D341Med (cell line): ENCODE measurements at places on chromosomes 5 and 9.

- no peak for DNase-seq
These were observed 32.5 kb downstream of the S1PR3 start for GRCh38 chr9:89023740-89024139.

DNA sequence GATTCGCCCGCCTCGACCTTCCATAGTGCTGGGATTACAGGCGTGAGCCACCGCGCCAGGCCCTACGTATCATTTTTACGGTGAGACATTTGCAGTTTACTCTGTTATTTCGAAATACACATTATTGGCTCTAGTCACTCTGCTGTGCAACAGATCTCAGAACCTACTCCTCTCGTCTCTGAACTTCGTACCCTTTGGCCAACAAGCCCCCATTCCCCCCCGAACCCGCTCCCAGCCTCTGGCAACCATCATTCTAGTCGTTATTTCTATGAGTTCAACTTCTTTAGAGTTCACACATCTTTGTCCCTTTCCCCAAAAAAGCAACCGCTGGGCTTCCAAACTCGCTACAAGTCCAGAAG, 735 bp downstream of the PTGR1 start:
- no peak for DNase-seq

- DNase-seq = peak; percentile 82
These were observed 73.2 kb upstream of the EPB41L4A start for GRCh38 chr5:112492291-112492690.

GRCh38 chr5:17217493-17218352, at the start of gene BASP1:
Gene BASP1, plus strand, starts transcription at chr5:17217631. Its CDS starts 57,586 bp downstream, at chr5:17275217.
- DNase-seq = peak; percentile 84

DNA sequence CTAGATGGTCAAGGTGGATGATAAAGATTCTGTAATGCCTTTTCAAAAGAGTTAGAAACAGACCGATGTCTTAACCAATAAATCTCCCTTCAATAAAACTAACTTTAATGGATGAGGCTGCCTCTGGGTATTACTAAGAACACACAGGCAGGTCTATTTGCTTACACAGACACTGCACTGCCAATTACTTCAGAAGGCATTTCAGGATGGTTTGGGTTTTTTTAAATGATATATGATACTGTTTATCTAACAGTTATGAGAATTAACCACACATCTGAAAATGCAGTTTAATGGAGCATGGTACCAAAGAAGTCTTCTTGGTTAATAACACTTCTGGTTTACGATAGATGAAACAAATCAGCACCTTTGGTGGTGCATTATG, 367.9 kb upstream of the GRAMD2B start:
- no peak for DNase-seq

DNA sequence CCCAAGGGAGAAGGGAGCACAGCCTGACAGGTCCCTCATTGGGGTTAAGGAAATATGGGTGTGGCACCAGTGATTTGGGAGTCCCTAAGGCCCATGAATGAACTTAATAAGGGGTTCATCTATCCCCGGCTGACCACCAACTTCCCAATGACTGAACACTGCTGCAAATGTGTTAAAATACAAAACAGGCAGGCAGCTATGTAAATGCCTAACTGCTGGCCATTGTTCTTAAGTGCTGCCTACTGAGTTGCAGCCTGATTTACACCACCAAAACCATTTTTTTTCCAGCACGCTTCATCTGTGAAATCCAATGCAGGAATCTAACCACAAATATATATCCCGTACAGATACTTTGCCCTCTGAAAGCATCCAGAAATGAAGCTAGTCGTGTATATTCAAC, 478.5 kb downstream of the PTPRD start:
- DNase-seq = no peak

DNA sequence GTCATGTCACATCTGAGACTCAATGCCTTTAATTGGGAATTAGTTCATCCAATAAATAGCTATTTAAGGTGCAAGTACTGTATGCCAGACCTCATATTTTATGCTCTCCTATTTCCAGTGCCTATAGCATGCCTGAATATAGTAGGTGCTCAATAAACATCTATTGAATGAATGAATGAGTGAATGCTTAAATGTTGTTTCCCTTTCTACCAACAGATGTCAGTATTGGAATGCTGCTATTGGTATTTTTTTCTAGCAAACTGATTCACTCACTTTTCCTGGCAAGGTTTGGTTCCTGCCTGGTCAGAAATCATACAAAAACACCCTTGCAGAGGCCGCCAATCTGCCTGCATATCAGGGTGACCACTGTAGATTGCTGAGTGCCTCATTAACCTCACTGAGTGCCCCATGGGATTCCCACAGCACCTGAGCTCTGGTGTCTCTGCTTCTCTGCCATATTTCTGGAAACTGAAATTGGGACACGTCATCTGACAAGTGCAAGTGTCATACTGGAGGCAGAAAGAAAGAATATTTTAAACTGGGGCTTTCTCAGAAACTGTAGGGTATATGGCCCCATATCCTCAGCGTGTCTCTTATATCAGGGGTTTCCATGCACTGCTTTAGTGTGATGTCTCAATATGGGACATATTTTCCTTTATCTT, 359.7 kb downstream of the TRIM32 start:
- DNase-seq = no peak

GRCh38 chr9:93674580-93675335, 98.4 kb downstream of the PHF2 start:
- peak; percentile 15 for DNase-seq

DNA sequence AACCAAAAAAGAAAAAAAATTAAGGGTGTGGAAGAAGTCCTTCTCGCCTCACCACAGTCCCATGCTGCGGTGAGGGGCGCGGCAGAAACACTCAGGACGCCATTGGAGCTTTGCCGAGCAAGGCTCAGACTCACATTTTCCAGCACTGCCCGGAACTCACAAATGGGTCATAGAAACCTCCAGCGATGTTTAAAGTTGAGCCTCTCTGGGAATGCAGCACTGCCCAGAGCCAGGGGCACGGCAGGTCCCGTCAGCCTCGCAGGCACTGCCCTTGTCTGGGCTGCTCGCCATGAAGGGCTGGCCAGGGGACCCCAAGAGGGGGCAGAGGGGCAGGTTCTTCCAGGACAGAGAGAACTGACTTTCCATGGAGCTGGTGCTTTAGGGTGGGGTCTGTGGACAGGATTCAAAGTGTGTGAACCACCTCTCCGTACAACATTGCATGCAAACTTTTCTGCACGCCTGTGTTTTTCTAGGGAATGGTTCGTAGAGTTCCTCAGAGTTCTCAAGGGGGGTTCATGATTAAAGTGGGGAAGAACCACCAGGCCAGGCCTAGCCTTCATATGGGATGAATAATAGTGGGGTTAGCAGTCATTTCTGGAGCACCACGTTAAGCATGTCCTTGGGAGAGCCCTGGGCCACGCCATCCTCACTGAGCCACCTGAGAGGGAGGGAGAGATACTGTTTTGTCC, 38.4 kb downstream of the PRRX2 start:
- no peak for DNase-seq

- no peak for DNase-seq
These were observed 122.6 kb upstream of the BASP1 start for GRCh38 chr5:17094830-17095229.

DNA sequence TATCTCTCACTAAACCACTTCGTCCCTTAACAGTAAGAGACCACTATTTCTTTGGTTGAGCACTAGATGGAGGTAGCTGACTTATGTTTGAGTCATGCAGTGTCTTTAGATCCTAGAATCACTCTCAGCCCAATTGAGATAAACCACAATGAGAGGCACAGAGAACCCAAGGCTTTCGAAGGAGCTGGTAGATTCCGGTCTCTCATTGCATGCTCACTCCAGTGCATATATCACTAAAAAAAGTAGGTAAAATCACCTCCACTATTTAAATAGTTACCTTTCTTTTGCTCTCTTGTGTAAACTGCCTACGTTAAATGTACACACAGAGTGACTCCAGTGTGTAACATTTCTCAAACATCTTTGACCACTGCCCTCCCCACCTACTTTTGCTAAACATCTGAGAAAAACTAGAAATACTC, 27.6 kb downstream of the ACTL7A start:
- DNase-seq = peak; percentile 48

DNA sequence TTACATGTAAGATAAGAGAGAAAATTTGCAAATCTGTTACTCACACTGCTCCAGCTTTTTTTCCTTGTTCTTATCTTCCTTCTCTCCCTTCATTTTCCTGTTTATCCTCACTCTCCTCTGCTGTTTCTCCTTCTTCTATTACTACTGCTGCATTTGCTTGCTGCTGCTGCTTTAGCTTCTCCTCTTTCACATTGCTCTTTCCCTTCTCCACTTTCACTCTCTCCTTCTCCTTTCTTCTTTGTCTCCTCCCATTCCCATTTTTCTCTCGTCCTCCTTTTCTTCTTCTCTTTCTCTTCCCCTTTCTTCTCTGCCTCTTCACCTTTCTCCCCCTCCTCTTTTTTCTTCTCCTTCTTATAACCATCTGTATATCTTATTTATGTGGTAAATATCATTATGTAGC, 288.6 kb downstream of the CDH9 start:
- DNase-seq = no peak

DNA sequence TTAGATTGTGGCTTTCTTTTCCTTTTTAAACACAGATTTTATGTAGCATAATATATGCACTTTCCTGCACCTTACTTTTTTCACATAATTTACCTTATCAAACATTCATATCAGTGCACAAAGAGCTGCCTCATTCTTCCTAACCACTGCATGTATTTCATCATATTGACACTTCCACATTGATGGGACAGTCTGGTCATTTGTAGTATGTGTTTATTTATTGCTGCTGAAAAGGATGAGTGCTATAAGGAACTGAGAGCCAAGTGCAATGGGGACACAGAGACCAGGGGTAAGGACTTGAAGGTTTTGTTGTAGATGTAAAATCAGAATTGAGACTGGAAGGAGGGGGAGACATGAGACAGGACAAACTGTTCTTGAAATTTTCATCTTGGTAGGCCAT, 193.8 kb downstream of the SMARCA2 start:
- no peak for DNase-seq

- DNase-seq = no peak
These were observed 470.3 kb upstream of the WWC1 start for GRCh38 chr5:167821151-167821550.
